Activated CD4-positive, alpha-beta T cell treated with anti-CD3 and anti-CD28 coated beads, Interleukin-2, amount 10 ng/mL, durations not matched to agents 7 days and 5 days (primary cell): ENCODE measurements at places on chromosomes 16 and 17. TPM values are rescaled to one million over a fixed set of nuclear protein-coding genes. Genes with fewer than 3 reads are reported as not detected.

DNA sequence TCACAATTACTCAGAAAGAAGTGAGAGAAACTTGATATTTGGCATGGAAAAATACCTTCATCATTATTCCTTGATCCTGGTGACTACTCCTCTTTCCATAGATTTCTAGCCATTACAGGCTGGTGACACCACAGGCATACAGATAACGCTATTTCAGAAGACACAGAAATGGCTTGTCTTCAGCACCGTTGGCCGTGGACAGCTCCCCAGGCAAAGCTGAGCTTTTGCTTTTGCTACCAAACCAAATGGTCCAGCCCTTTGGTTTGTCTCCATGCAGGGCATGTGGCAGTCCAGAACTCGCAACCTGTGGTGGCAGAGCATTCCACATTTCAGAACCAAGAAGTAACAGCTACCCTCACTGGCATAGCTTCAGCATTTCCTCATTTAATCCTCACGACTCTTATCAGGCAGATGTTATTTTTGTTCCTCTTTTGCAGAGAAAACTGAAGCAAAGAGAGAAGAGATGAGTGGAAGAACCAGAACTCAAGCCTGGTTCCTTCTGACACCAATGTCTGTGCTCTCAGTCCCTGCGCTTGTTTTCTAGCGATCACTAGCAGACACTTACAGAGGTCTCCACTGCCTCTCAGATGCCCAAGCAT lies 55.5 kb downstream of the HS3ST4 start:
- no peaks in the 10 kb centered on the region for H3K36me3 ChIP-seq
- DNase-seq: peak; percentile 14
- H3K4me3 ChIP-seq: no peak overlapping the region
- no peaks in the 10 kb centered on the region for H3K4me1 ChIP-seq

- H3K36me3 ChIP-seq: peaks cover 35% of the 10 kb centered on the region
- peak overlapping the region; percentile 92 for H3K27ac ChIP-seq
- H3K27me3 ChIP-seq: no peaks in the 10 kb centered on the region
- peaks cover 82% of the 10 kb centered on the region for H3K4me1 ChIP-seq
- H3K4me3 ChIP-seq: peak overlapping the region; percentile 55
Observed at GRCh38 chr17:78759203-78759968, 22.7 kb downstream of the CYTH1 start.

- no peaks in the 10 kb centered on the region for H3K27me3 ChIP-seq
- H3K27ac ChIP-seq: no peak overlapping the region
- no peaks in the 10 kb centered on the region for H3K4me1 ChIP-seq
- no peaks in the 10 kb centered on the region for H3K36me3 ChIP-seq
- no peak overlapping the region for H3K4me3 ChIP-seq
Observed at GRCh38 chr16:73179705-73180331, 131.9 kb upstream of the ZFHX3 start.

DNA sequence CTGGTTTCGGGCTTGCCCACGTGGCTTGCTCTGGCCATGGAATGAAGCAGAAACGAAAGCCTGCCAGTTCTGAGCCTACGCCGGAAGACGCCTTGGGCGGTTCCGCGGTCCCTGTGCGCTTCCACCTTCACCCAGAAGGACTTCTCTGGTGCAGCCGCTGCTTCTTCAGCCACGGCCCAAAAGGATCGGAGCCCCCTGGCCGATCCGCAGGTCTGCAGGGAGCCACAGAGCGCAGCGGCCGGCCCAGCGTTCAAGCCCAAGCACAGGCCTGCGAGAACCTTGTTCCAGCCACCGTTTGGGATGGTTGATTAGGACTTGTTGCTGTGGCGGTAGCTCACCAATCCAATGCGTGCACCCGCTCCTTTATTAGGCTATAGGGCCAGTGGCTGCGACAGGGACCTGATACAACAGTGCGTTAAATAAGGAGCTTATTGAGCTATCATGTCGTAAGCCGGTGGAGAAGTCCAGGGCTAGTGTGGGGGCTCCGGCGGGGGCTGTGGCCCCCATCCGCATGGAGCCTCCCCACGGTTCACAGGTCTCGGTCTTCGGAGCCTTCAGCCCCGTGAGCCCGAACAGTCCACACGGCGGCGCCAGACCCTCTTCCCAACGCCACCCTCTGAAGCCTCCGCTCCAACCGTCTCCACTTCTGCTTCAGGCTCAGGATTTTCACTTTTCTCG lies 10.2 kb upstream of the MPP2 start:
- peak overlapping the region; percentile 87 for H3K27ac ChIP-seq
- H3K27me3 ChIP-seq: peaks cover 3% of the 10 kb centered on the region
- peak overlapping the region; percentile 67 for H3K4me3 ChIP-seq
- H3K36me3 ChIP-seq: no peaks in the 10 kb centered on the region

DNA sequence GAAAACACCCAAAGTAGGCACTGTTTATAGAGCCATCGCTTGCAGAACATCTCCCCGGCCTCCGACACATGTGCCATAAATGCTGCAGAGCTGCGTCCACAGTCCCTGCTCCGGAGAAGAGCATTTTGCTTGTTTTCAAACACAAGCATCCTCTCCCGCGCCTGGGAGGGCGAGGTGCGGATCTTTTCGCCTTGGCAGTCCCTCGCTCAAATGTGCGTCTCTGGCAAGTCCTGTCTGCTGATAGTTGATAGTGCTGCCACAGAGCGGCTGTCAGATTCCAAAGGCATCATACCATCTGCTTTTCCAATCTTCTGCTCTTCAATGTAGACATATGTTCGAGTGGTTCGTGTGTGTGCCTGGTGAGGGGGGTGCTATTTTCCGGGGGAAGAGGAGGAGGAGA lies 603.7 kb downstream of the MAF start:
- no peak overlapping the region for H3K27ac ChIP-seq
- H3K4me1 ChIP-seq: no peaks in the 10 kb centered on the region
- H3K36me3 ChIP-seq: no peaks in the 10 kb centered on the region
- H3K4me3 ChIP-seq: no peak overlapping the region
- H3K27me3 ChIP-seq: no peaks in the 10 kb centered on the region
- DNase-seq: no peak

DNA sequence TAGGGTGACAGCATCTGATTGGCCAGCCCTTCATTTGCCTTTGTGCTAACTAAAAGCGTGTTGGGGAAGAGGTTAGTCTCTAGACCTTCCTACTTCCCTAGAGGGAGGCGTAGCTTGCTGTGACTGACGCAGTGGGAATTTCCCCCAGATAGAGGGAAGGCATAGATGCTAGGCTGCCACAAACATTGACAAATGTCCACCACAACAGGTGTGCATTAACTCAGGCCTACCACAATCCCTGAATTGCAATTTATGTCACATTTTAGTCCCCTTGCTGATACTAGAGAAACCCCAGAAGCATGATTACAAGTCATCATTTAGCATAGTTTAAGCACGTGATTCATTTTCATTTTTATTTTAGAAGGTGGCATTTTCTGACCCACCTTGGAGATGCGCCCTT lies 76.3 kb upstream of the WSB1 start:
- no peaks in the 10 kb centered on the region for H3K27me3 ChIP-seq
- H3K4me3 ChIP-seq: no peak overlapping the region
- H3K36me3 ChIP-seq: no peaks in the 10 kb centered on the region
- no peak for DNase-seq
- H3K4me1 ChIP-seq: peaks cover 15% of the 10 kb centered on the region

DNA sequence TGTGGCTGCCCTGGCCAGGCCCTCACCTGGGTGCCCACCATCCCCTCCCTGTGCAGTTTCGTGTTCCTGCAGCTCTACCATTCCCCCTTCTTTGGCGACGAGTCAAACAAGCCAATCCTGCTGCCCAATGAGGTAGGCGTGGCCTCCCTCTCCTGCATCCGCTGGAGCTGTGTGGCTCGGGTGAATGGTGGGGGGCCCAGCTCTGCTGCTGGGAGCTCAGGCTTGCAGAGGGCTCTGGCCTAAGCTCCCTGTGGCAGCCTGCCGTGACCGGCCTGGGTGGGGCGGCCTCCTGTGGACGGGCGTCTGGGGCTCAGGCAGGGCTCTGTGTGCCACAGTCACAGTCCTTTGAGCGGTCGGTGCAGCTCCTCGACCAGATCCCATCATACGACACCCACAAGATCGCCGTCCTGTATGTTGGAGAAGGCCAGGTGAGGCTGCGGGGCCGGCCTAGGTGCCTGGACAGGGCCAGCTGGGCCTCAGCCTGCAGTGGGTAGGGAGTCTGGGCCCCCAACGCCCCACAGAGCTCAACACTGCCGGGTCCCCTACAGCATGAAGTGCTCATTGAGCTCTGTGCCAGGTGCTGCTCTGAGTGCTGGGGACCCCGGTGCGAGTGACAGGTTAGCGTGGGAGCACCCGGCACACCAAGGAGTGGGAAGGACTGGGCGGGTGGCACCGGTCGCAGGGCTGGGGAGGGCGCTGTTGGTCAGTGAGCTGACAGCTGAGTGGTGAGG lies 37.3 kb downstream of the TSC2 start:
- no peak overlapping the region for H3K4me3 ChIP-seq
- no peak for DNase-seq
- no peaks in the 10 kb centered on the region for H3K36me3 ChIP-seq
- no peaks in the 10 kb centered on the region for H3K4me1 ChIP-seq
- H3K27ac ChIP-seq: no peak overlapping the region

DNA sequence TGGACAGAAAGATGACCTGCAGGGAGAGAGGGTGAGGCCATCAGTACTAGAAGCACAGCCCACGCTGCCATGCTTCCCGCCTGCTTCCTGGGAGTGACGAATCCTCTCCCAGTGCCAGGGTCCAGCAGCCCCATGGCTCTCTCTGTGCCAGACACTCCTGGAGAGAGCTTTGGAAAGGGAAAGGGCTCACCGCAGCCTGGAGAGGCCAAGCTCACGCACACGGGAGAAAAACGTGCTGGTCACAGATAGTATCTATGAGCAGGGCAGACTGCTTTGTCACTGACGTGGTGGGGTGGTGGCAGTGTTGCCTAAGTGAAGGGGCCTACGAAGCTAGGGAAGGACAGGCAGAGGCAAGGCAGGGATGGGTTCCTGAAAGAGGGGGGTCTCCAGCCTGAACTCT lies 5.4 kb downstream of the WBP2 start:
- H3K27me3 ChIP-seq: no peaks in the 10 kb centered on the region
- H3K36me3 ChIP-seq: peaks cover 40% of the 10 kb centered on the region
- H3K4me3 ChIP-seq: no peak overlapping the region
- peaks cover 37% of the 10 kb centered on the region for H3K4me1 ChIP-seq
- no peak overlapping the region for H3K27ac ChIP-seq

- H3K36me3 ChIP-seq: peaks cover 19% of the 10 kb centered on the region
- H3K4me1 ChIP-seq: peaks cover 61% of the 10 kb centered on the region
- H3K27ac ChIP-seq: no peak overlapping the region
Observed at GRCh38 chr16:3026003-3026378, 2.2 kb downstream of the THOC6 start.

DNA sequence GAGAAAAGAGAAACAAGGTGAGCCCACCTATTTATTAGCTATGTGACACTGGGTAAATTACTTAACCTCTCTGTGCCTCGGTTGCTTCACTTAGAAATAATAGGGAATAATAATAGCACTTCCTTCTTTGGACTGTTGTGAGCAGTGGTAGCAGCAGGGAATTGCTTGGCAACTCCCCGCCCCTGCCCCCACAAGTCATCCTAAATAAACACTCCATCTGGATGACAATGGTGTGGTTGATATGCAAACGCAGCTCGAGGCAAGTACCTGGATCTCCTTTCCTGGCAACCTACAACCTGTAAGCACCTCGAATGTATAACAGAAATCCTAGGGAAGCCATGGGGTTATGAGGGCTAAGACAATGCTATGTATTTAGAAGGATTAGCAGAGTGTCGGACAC lies 9.1 kb downstream of the TEKT3 start:
- H3K4me3 ChIP-seq: no peak overlapping the region
- H3K4me1 ChIP-seq: no peaks in the 10 kb centered on the region
- peaks cover 21% of the 10 kb centered on the region for H3K27me3 ChIP-seq

- DNase-seq: no peak
- H3K36me3 ChIP-seq: no peaks in the 10 kb centered on the region
- H3K4me1 ChIP-seq: peaks cover 30% of the 10 kb centered on the region
- H3K4me3 ChIP-seq: peak overlapping the region; percentile 52
- H3K27ac ChIP-seq: no peak overlapping the region
- peaks cover 38% of the 10 kb centered on the region for H3K27me3 ChIP-seq
Observed at GRCh38 chr16:89925596-89926079, 2.5 kb downstream of the TUBB3 start.

GRCh38 chr16:80541306-80541694 lies 507 bp downstream of the DYNLRB2 start:
- H3K27me3 ChIP-seq: peaks cover 3% of the 10 kb centered on the region
- peak overlapping the region; percentile 94 for H3K27ac ChIP-seq
- peak overlapping the region; percentile 90 for H3K4me3 ChIP-seq
- H3K36me3 ChIP-seq: peaks cover 11% of the 10 kb centered on the region
- peaks cover 34% of the 10 kb centered on the region for H3K4me1 ChIP-seq

DNA sequence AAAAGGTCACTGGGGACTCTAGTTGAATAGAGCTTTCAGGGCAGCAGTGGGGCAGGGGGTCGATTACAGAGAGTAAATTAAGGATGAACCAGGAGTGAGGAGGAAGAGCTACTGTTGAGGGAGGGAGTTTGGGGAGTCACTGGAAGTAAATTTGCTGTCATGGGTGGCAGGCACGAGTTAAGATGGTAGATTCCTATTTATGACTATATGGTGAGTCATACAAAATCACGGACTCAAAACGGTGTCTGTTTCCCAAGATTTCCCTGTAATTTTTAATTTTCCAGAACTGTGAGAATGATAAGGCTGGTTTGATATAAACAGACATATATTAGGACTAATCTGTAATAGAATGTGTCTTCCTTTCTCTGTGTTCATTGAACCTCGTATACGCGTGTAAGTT lies 287.6 kb upstream of the GOT2 start:
- no peak overlapping the region for H3K27ac ChIP-seq
- no peaks in the 10 kb centered on the region for H3K27me3 ChIP-seq
- no peaks in the 10 kb centered on the region for H3K36me3 ChIP-seq

GRCh38 chr17:12992676-12993075 lies 25.2 kb downstream of the ELAC2 start:
- H3K4me1 ChIP-seq: no peaks in the 10 kb centered on the region
- H3K36me3 ChIP-seq: peaks cover 40% of the 10 kb centered on the region
- DNase-seq: no peak
- H3K4me3 ChIP-seq: no peak overlapping the region
- H3K27me3 ChIP-seq: no peaks in the 10 kb centered on the region

DNA sequence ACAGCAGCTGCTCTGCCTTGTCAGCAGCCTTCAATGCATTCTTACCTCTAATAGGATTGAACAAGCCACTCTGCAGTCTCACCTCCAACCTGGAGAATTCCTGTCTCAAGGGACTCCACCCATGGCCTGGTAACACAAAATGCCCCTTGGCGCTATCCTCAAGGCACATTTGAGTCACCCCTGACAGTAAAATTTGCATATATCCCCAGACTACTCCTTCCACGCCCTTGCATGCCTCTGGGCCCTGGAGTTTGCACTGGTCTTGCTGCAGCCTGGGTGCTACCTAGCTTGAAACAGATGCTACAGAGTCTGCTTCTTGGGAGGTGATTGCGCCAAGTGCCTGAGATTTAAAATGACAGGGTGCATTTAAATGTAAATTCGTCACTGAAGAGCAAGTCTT lies 391.4 kb upstream of the MAF start:
- no peaks in the 10 kb centered on the region for H3K27me3 ChIP-seq
- no peaks in the 10 kb centered on the region for H3K36me3 ChIP-seq
- H3K27ac ChIP-seq: no peak overlapping the region
- no peak for DNase-seq

The CMTM4 gene
- total RNA-seq: 0.84 TPM

The MT1A gene
- total RNA-seq: not detected

The SLC9A5 gene
- total RNA-seq: 2.0 TPM

The INCA1 gene
- 0.35 TPM for total RNA-seq

The THRA gene
- 9.1 TPM for total RNA-seq
